ENCODE measurements at places on chromosomes 4 and X.
A peak's percentile ranks its signal among the peaks of the same experiment; 100 is the strongest.

DNA sequence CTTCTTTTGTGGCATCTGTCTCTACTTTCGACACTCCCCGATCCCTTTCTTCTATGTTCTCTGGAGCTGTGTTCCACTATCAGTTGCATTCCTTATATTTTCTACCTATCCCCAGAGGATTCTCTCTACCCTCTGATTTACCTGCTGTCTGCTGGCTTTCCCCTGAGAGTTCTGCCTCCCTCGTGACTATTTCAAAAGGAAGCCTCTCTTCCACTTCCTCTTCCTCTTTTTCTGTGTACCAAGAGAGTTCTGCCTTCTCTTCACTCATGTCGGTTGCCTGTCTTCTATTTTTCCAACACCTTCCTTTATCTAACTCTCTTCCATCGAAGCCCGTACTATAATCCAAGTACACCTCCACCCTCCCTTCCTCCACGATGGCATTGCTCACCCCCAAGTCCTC, 631.7 kb downstream of the SMARCA1 start:
- DNase-seq, result no peak

DNA sequence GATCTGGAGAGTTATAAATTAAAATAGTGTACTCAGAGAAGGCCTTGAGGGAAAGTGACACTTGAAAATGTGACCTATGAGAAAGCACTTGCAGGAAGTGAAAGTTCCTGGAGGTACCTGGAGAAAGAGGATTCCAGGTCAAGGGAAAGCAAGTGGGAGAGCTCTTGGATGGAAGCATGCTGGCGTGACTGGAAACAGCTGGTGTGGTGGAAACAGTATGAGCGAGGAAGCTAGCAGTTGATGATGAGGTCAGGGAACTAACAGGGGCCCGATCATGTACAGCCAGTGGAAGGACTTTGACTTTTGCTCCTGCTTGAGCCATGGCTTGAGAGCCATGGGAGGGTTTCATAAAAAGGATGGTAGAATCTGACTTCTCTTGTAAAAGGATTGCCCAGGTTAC, 9.5 kb upstream of the CLCN5 start:
- DNase-seq, result no peak

DNA sequence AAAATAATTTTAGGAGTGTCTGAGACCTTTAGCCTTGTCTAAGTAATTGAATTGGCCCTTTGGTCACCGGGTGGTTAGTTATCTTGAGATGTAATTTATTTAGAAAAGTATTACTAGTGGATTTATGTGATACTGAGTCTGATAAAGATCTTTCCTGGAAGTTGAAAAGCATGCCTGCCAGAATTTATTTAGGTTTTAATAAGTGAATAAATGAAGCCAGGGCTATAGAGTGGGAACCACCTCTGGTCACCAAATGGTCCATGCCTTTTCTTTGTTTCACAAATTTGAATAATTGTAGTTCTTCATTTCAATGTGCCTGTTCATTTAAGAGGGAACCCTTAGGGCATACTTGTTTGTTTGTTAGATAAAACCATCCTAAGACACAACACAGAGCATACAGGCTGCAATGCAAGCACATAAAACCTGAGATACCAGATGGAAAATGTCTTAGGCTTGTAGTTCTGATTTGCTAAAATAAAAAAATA, 627.8 kb downstream of the ADGRL3 start:
- DNase-seq, result no peak

DNA sequence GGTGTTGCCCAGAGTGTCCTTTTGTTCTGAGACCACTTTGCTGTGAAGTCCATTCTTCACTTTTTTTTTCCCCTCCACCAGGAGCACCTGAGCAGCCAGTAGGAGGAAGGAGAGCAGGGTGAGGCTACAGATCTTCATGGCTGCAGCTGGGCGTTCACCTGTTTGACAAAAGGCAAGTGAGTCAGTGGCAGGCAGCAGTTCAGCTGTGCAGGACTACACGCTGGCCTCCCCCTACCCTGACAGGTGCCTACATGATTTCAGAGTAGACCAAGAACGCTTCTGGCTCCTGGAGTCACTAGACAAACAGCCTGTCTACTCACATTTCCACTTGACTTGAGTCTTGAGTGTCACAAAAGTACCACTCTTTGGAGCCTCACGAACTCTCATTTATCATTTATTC, 2.0 kb downstream of the FGFBP1 start:
- DNase-seq, result no peak

- DNase-seq, result no peak
Observed at GRCh38 chrX:104135677-104136076, 21.1 kb downstream of the SLC25A53 start.

DNA sequence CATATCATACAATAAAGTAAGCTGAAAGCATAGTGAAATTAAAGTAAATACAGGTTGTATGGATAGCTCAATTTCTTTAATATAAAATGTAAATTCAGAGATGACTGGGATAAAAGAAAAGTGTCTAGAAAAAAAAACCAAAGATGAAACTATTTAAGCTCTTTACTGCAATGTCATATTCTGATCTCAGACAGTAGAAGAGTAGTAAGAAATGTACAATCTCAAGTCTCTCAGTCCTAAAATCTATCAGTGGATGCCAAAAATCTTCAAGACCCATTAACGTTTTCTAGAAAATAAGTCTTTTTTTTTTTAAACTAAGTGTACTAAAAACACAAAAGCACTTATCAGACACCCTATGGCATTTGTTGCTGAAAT, 13.8 kb downstream of the MGARP start:
- DNase-seq, result no peak

- DNase-seq, result no peak
Observed at GRCh38 chrX:124228849-124229248, 103.6 kb upstream of the TEX13D start.

GRCh38 chr4:16196482-16197393, 29.5 kb downstream of the TAPT1 start:
- DNase-seq, result peak; percentile 54

GRCh38 chrX:153576961-153577360, 22.0 kb downstream of the CCNQ start:
- no peak for DNase-seq

GRCh38 chr4:149279776-149280175, 535.9 kb downstream of the IQCM start:
- no peak for DNase-seq

DNA sequence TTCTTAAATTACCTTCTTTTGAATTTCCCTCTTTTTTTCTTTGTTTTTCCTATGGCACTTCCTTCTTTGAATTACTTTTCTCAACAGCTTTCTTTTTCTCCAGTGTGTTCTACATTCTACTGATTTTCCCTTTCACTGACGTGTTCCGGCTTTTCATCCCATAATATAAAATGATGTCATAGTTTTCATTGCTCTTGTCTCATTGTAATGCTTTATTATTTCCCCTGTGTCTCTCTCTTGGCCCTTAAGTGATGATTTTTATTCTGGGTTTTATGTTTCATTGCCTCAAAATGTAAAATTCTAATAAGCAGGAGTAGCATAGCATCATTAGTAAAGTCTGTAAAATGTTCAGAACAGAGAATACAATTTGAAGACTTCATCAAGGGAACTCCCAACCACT, 299.3 kb downstream of the KCTD8 start:
- DNase-seq, result no peak

GRCh38 chr4:67573193-67573592, 14.7 kb downstream of the STAP1 start:
- DNase-seq, result no peak

DNA sequence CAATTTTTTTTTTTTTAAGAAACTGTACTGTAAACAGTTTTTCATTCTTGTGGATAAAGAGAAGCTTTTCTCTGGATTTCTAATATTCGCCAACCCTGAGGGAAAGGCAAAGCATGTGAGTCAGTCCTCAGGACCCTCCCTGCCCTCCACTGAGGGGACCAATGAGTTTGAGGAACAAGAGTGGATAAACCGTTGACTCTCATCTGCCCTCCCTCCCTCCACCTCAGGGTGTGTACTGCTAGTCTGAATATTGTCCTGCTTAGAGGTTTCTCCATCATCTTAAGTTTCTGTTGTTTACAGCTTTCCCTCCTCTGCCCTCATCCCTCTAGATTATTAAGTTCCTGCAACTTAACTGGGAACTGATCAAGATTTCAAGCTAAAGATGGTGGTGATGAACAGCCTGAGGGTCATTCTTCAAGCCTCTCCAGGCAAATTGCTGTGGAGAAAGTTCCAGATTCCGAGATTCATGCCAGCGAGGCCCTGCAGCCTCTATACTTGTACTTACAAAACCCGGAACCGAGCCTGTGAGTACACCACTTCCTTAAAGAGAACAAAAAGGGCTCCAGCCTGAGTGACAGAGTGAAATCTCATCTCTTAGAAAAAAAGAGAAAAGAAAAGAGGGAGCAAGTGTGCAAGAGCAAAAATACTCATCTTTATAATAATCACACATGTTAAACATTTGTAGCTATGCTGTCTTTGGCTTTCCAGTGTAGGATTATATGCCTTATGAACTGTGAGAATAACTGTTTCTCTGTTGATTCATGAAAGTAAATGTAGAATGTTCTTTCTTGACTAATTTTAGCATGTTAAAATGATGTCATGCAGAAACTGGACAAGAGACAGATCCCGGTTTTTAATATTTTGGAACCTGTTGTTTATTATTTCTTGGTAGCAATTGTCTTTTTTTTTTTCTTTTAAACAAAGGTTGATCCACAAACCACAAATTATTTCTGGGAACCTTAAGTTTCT, 11.9 kb downstream of the CA5B start:
- no peak for DNase-seq

GRCh38 chrX:103651151-103651773, 22.5 kb downstream of the TCEAL1 start:
- DNase-seq, result no peak

- DNase-seq, result no peak
Observed at GRCh38 chr4:98932539-98932938, 3.6 kb upstream of the EIF4E start.

GRCh38 chr4:101355246-101355645, 7.9 kb upstream of the PPP3CA start:
- no peak for DNase-seq

- DNase-seq, result no peak
Observed at GRCh38 chrX:134548257-134549201, 88.6 kb downstream of the HPRT1 start.

DNA sequence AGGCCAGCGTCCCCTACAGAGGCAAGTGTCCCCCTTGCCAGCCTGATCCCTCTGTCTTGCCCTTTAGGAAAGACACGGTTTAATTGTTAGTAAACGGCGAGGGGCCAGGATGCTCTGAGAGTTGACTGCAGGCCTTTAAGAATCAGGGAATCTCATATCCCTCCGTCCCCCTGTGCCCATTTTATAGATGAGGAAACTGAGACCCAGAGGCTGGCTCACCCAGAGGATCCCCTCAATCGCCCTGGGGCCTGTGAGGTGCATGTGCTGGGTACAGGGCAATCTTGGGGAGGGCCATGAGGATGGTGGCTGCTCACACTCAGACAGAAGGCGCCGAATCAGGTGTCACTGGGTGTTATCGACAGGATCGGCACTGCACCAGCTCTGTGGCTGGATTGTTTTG, 575 bp downstream of the ZNF185 start:
- no peak for DNase-seq

DNA sequence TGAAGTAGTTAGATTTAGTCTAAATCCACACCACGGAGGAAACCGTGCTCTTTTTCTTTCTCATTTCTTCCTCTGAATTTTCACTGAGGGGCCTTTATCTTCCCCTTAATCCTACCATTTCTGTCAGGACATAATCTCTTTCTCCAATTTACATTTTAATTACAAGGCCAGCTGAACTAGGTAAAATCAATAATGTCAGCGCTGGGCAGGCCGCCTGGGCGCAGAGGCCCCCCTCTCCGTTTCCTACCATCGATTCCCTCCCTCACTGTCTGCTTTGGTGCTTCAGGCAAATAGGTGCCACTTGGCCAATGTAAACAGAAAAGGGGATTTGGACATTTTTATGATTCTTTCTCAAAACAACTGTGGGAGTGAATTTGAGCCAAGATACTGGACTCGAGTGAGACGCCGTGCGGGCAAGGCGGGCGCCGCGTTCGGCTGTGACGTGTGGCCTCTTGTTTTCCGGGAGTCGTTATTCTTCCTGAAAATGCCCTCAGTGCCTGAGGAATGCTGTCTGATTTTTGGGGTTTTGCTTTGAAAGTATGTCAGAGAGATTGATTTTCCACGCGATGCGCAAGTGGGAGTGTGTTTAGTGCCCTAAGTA, 22.6 kb downstream of the UVSSA start:
- DNase-seq, result no peak

- no peak for DNase-seq
Observed at GRCh38 chrX:78493180-78493579, 165.8 kb upstream of the CYSLTR1 start.

DNA sequence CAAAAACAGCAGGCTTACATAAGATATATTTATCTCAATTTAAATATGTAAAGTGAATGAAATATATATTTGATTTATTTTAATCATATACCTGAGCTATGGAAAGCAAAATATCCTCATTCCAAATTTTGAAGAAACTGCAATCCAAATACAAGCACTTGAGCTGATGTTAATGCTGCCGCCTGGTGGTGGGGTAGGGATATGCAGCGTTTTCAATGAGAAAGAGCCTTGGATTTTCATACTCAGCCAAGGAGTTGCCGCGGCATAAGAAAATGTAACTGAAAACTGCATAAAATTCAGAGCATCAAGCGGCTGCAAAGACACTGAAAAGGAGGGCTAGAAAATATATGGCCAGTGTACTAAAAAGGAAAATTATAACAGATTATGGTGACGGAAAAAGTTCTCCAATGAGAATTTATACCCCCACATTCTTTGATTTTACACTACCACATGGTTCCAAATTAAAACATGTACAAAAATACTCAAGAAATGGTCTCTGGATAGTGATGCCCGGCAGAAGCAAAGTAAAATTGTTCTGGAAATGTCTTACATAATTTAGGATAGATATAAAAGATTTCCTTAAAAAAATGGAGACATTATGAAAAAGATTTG, 660.3 kb upstream of the PITX2 start:
- DNase-seq, result peak; percentile 7

DNA sequence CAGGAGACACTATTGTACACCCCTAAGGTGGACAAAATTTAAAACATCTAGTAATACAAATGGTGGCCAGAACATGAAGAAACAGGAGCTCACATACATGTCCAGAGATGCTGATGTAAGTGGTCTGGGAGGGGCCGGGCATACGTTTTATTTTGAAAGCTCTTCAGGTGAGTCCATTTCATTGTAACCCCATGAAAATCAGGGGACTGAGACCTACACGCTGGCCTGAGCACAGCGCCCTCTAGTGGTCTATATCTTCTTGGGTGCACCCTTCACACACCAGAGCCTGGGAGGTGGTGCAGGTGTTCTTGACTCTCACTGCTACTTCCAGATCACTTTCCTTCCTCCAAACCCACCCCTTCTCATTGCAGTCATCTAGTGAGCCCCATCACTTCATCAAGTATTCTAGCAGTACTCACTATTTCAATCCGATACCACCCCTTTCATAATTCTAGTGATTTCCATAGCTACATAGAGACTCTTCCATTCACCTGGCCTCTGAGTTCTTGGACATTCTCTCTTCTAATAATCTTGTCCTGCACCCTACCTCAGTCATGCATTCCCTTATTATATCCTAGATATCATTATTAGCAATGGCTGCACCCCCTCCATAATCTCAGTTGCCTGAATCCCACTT, 4.3 kb upstream of the TLR6 start:
- DNase-seq, result no peak

GRCh38 chr4:85910985-85911384, 436.0 kb downstream of the ARHGAP24 start:
- no peak for DNase-seq

GRCh38 chrX:109958266-109958665, 44.6 kb upstream of the TMEM164 start:
- no peak for DNase-seq

Measured in kidney epithelial cell (primary cell).